Eye (tissue), 1 donor: ENCODE measurements at places on chromosomes 2 and 18.

DNA sequence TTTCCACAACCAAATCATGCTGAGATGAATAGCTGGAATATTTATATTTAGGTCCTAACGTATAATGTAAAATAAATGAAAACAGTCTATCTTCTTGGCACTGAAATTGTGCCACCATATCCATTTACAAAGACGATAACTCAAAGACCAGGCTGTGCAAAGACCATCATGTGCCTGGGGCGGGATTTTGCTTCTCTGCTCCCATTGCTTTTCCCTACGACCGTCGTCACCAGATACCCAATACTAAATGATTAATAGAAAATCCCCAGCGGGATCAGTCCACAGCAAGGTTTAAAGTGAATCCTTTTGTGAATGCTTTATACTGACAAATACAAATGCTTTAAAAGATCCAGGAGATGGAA lies 194.3 kb upstream of the ARL4C start:
- DNase-seq, result peak; percentile 65

GRCh38 chr2:48347712-48348111 lies 182.2 kb upstream of the STON1 start:
- peak; percentile 25 for DNase-seq

DNA sequence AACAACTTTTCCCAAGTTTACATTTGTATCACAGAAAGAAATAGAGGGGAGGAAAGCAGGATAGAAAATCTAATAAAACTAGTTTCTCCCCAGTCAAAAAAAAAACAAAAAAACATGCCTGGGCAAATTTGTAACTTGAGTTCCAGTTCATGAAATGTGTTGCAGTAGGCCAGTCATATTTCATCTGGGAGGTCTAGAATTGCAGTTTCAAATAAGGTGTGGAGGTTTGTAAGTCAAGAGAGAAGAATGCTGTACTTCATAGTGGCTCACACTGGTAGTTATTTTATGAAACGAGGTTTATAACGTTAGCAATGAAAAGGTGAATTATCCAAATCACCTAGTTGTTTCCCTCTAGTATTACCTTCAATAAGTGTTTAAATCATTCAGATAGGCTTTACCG lies 1313.9 kb upstream of the SLC39A10 start:
- no peak for DNase-seq

GRCh38 chr18:12608301-12608700 lies 49.6 kb downstream of the SPIRE1 start:
- DNase-seq, result no peak

GRCh38 chr2:61214171-61214570 lies 52.2 kb downstream of the C2orf74 start:
- no peak for DNase-seq

GRCh38 chr2:205741256-205741978 lies 59.1 kb downstream of the NRP2 start:
- DNase-seq, result no peak

DNA sequence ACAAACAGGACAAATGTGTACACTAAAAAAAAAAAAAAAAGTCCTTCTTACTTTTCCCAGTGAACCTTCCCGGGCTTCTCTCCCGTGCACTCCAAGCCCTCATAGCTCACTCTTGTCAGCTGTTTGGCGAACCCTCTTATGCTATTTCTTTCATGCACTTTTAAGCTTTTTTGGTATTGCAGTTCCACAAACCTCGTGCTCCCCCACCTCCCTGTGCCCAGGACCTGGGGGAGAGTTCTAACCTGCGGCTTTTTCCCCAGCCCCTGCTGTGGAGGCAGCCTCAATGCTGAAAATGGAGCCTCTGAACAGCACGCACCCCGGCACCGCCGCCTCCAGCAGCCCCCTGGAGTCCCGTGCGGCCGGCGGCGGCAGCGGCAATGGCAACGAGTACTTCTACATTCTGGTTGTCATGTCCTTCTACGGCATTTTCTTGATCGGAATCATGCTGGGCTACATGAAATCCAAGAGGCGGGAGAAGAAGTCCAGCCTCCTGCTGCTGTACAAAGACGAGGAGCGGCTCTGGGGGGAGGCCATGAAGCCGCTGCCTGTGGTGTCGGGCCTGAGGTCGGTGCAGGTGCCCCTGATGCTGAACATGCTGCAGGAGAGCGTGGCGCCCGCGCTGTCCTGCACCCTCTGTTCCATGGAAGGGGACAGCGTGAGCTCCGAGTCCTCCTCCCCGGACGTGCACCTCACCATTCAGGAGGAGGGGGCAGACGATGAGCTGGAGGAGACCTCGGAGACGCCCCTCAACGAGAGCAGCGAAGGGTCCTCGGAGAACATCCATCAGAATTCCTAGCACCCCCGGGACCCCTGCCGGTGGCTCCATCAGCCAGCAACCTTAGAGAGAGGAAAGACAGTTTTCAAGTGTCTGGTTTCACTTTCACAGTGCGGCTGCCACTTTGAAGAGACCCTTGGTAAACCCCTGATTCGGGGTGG lies 826 bp downstream of the KCNE4 start:
- no peak for DNase-seq

- no peak for DNase-seq
These were observed 36.8 kb upstream of the APCDD1 start for GRCh38 chr18:10417664-10418063.

GRCh38 chr2:136582628-136583205 lies 182.6 kb upstream of the THSD7B start:
- peak; percentile 82 for DNase-seq

DNA sequence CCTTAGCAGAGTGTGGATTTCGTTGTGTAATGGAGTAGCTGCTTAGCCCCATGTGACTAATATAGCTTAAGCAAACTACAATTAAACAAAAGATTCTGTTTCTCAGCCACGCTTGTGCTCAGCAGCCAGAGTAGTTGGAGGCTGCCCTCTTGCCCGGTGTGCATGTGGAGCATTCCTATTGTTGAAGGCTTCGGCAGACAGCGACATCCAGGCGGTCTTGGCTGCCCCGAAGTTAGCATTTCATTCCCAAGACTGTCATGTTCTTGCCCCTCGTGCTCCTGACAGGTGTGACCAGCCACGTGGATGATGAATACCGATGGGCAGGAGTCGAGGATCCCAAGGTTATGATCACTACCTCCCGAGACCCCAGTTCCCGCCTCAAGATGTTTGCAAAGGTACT lies 2.4 kb downstream of the IMP4 start:
- no peak for DNase-seq

GRCh38 chr2:15154297-15154696 lies 406.8 kb downstream of the NBAS start:
- no peak for DNase-seq

GRCh38 chr18:1511619-1512311 lies 607.1 kb downstream of the ADCYAP1 start:
- no peak for DNase-seq

- no peak for DNase-seq
These were observed 139.9 kb upstream of the ZEB2 start for GRCh38 chr2:144659731-144660275.

DNA sequence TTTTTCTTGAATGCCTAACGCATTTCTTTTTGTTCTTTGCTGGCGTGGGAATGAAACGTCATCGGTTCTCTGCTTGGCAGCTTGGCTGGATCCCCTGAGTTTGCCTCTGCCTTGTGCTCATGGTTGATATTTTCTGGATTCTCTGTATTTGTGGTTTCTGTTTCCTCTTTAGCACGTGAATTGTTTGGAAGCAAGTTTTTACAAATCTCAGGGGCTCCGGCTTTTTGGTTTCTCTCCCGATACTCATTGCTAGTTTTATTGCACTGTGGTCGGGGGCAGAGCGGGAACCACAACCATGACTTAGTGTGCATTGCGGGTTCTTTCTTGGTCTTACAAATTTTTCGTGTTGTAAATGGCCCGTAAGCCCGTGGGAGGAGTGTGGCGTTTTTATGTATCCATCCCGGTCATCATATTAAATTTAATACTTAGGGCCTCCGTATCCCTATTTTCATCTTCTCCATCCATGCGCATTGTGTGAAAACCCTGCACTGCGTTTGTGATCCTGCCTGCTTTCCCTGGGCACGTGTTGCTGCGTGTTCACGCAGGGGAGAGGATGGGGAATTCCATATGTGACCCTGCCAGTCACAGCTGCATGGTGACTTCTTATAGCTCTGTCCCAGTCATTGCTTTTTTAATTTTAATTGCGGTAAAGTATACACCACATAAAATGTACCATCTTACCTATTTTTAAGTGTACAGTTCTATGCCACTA lies 9.4 kb downstream of the RAMP1 start:
- no peak for DNase-seq

DNA sequence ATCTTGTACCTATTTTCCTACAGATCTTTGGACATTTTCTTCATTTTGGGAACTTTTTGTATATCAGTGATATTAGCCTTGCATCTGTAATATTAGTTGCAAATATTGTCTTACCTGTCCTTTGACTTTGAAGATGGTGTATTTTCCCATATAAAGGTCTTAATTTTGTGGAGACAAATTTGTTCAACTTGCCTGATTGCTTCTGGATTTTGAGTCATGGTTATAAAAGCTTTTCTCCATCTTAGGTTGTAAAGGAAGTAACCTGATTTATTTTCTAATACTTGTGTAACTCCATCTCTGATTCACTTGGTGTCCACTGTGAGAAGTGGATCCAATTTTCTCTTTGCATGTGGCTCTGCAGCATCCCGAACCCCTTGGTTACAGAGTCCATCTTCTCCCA lies 97.7 kb upstream of the OTOS start:
- DNase-seq, result no peak

DNA sequence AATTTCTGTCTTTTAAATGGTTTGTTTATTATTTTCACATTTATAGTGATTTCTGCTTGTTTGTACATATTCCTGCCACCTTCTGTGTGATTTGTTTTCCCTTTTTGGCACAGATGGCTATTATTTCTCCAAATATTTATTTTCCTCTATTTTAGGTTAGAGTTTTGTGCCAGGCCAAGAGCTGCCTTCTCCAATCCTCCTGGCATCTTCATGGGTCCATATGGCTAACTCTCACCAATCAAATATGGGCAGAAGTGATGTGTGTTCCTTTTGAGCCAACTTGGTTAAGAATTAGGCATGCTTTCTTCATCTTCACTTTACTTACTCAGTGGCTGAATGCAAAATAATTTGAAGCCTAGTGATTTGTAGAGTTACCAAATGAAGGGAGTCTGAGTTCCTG lies 697.1 kb upstream of the CELF4 start:
- no peak for DNase-seq

- no peak for DNase-seq
These were observed 42.9 kb downstream of the CABYR start for GRCh38 chr18:24181806-24182205.

GRCh38 chr2:205684871-205685313 lies 2.6 kb downstream of the NRP2 start:
- DNase-seq, result peak; percentile 81

- DNase-seq, result peak; percentile 30
These were observed 143.0 kb upstream of the GATA6 start for GRCh38 chr18:22026362-22026761.

DNA sequence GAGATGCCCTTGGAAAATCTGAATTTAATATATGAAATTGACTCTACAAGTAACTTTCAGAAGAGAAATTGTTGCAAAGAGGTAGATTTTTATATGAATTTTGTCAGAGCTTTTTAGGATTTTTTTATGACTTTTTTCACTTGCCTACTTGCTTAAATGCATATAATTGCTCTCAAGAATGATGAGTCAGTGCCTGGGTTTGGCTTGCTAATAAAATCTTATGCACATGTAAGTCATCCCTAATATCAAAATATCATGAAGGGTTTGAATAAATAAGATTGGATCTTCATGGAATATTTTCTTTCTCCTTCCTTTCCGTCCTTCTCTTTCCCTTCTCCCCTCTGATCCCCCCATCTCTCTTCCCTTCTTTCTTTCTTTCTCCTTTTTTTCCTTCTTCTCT lies 354.1 kb downstream of the TXNL1 start:
- no peak for DNase-seq

- DNase-seq, result no peak
These were observed 10.1 kb upstream of the CD226 start for GRCh38 chr18:69957747-69958146.

GRCh38 chr18:79258447-79258846 lies 137.3 kb upstream of the NFATC1 start:
- peak; percentile 36 for DNase-seq

- DNase-seq, result no peak
These were observed 193.0 kb upstream of the REG3G start for GRCh38 chr2:78832481-78832880.

DNA sequence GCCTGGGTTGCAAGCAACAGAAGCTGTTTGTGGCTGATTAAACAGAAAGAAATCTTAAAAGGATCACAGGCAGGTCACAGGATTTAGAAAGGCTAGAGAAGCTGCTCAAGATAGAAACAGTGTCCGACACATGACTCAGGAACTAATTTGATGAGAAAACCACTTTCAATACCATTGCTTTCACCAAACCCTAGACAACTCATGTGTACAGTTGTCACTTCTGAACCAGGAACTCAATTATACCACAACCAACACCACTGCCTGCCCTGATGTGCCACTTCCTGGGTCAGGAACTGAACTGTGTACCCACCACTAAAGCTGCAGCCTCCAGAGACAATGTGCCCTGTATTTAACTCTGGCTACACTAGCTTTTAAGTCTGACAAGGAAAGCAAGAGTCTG lies 56.0 kb downstream of the TMEM247 start:
- DNase-seq, result no peak

DNA sequence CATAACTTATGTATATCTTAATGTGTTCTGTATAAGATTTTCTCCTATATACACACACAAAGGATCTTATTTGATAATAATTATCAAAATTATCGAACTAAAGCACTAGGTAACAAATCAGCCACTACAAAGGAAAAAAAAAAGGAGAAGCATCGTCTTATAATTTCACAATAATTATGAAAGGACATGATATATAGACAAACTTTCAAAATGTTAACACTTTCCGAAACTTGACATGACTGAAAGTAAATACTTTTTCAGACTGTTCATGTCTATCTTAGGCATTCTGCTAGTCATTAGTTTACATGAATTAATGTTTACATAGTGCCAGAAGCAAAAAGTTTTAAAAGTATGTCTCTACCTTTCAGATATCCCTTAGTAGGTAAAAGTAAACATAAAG lies 7.3 kb upstream of the NR4A2 start:
- no peak for DNase-seq

GRCh38 chr2:161709428-161709827 lies 85.2 kb downstream of the SLC4A10 start:
- DNase-seq, result no peak

- DNase-seq, result no peak
These were observed 35.7 kb downstream of the NOL10 start for GRCh38 chr2:10654069-10654468.

- DNase-seq, result peak; percentile 53
These were observed at the start of gene RAMP1 for GRCh38 chr2:237859533-237860272. Gene RAMP1, plus strand, starts transcription at chr2:237859623. Its CDS starts 53 bp downstream, at chr2:237859676.

DNA sequence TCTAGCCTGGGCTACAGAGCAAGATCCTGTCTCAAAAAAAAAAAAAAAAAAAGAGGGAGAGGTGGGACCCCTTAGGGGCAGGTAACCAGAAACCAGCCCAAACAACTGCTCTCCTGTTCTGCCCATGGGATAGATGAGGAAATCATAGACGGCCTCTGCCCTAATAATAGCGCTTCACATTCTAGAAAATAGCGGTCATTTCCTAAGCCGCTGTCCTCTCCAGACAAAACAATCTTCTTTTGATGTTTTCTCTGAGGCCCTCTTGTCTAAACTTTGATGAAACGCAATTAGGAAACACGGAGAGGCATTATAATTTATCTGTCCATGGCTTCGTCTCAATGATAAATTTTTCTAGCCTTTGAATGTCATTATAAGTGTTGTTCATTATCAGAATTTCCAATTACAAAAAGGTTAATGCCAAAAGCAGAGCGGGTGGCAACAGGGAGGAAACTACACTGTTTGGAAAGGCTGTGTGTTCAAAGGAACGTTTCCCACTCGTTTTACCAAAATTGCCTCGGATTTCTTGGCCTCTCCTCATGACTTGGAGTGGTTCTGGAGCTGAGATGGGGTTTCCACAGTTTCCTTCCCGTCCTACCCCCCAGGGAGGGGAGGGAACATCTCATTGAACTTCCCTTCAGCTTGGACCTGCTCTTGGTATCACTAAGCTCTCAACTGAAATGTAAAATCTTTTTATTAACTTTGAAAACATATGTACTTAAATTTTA lies 151.6 kb upstream of the ZNF236 start:
- DNase-seq, result no peak
